ENCODE measurements at places on chromosomes 7 and 10.

DNA sequence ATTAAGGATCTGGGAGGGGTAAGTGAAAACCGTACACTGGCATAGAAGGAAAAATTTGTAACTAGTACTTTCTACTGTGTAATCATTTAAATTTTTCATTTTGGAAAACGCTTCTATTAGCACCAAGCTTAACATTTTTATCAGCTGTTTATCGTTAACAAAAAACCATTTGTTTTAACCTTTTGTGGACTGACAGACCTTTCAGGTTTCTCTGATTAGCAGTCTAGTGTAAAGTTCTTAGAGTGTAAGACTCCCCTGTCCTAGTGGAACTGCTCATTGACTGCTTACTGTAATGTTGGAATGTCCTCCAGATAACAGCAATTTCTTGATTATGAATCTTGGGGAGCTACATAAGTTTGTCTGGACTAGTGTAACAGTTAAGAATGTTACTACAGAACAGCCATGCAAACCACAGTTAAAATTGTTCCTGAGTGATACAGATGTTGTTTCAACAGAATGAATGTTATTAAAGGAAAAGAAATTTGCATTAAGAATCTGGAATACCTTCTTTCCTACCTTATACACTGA is 2.0 kb downstream of the DBF4 start:
- no peak for DNase-seq

- DNase-seq, result no peak
Observed at GRCh38 chr10:77320971-77321471, 316.6 kb downstream of the KCNMA1 start.

DNA sequence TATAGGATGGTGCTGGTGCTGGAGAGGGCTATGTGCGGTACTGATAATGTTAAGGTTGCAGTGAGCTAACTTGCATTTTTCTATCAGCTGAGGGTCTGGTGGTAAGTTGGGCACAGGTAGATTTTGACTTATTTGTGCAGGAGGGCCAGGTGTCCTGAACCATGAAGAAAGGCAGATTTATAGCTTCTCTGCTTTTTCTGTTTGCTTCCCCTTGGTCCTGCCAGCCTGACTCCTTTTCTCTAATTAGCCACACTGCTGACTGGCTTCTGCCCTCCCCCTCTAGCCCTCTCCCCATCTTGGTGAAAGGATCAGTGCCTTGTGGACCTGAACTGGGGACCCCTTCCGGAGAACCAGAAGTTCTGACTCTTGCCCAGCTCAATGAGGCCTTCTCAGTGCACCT is 40.8 kb upstream of the STEAP4 start:
- no peak for DNase-seq

GRCh38 chr7:74069790-74070618 is 13.6 kb upstream of the LIMK1 start:
- DNase-seq, result no peak

DNA sequence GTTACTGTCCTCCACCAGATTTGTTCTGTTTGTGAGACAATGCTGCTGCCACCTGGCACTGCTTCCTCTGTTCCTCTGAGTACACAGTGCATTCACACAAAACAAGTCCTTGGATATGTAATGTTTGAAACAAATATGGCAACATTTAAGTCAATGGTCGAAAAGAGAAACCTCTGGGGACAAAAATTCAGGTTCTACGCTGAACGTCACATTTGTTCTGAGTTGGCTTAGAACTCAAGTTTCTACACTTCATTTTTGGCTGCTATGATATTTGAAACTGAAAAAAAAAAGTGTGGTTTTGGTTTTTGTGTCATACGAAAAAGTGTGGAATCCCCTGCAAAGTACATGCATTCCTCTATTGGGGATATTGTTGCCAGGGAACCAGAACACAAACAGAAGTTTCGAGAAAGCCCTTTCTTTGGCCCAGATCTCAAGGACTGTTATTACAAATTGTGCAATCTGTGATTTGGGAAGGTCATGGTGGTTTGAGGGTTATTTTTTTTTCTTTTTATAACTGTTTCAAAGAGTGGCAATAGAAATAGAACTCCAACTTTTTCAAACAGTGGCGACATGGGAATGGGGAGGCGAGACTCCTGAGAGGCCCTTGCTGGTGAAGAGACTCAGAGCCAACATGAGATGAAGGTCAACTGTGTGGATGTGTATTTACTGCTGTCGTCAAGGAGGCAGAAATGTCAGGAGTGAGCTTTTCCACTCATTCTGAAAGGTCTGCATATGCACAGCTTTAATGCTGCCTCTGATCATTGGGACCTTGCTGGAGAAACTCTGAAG is 127.5 kb downstream of the CUBN start:
- no peak for DNase-seq

DNA sequence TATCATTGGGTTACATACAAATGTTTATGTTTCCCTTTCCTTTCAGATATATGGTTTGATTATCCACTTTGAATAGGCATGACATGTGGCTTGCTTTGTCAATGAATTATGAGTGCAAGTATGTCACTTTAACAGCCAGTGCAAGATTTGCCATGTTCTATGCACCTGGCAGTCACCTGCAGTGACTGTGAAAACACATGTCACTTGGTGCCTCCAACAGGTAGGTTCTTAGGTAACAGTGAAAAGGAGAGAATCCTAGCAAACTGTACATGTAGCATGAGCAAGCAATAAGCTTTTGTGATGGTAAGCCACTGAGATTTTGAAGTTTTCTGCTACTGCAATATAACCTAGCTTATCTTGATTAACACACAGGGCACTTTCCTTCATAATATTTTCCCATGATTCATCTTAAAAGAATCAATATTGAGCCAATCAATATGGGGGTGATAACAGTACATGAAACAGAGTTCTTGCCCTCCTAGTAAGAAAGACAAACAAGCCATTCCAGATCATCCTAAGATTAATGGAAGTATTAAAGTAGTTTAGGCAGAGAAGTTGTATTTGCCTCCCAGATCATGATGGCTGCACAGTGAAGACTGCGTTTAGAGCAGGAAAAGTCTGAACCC is 7.9 kb upstream of the RALA start:
- no peak for DNase-seq

GRCh38 chr7:150784120-150784736 is 15.9 kb downstream of the TMEM176B start:
- no peak for DNase-seq

All from stimulated activated CD4-positive, alpha-beta T cell treated with anti-CD3 and anti-CD28 coated beads, TNF-alpha, amount 100 ng/mL, for 4 hours (primary cell).